GM04504 (cell line): ENCODE measurements at places on chromosomes 4 and X.

DNA sequence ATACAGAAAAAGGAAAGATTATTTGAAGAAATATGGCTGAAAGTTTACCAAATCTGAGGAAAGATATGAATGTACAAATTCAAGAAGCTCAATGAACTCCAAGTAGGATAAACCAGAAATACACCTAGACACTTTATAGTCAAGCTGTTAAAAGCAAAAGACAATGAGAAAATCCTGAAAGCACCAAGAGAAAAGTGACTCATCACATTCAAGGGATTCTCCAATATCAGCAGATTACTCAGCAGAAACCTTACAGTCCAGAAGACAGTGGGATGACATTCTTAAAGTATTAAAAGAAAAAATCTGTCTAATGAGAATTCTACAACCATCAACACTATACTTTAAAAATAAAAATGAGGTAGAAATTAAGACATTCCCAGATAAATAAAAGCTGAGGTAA, 223.8 kb upstream of the ZCCHC13 start:
- no peak for DNase-seq

DNA sequence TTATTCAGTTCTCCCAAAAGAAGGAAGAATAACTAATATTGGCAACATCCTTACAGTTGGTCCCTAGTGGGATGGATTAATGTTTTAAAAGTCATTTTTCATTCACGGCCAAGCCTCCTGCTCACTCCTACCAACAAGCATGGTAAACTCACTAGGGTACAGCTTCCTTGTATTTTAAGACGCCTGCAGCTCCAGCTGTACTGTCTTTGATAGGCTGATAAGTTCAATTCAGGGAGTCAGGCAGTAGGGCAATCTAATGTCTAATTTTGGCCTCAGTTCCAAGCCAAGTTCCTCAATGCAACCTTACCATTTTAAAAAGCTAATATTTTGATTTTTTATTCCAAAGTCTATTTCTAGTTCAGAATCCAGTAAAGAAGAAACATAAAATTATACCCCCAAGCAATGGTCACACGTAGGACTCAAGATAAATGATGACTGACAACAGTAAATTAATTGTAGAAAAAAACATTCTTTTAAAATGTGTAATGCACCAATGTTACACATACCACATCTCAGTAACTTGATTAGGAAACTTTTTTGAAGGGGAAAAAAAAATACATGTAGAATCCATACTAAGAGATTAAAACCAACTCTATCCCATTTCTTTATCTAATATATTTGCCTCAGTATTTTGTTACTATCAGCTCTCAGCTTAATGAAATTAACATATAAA, 9.3 kb downstream of the LCORL start:
- no peak for DNase-seq

DNA sequence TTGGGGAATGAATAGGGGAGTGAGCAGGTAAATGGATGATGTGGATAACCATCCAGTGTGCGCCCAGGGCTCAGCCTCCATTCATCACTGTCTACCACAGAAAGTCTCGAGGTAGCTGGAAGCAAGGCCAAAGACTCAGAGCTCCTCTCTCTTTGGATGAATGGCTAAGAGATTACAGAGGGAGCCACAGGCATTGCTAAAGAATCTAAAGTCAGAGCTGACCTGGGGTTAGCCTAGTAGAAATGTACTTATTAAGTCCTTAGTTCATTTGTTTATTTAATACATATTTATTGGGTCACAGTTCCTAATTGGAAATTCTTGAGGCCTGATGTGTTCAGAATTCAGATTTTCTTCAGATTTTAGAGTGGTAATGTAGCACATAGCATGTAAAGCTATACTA, 88.7 kb upstream of the HPF1 start:
- no peak for DNase-seq

GRCh38 chrX:112577146-112577545, 102.6 kb downstream of the LHFPL1 start:
- DNase-seq, result no peak

DNA sequence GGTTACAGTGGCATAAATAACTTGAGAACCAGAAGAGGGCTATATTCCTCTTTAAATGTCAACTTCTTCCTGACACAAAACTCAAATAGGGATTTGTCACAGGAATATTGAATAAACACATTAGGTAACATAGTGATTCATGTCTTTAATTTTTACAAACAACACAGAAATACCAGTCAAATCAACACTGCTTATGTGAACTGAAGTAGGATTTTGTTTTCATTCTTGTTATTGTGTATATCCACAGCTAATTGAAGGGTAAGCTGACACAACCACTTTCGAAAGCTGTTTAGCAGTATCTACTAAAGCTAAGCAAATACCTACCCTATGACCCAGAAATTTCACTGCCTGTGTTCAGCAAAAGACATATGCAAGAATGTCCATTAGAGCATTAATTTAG, 120.4 kb upstream of the EOLA2 start:
- no peak for DNase-seq

GRCh38 chrX:68652326-68653170, 5.1 kb downstream of the STARD8 start:
- DNase-seq, result no peak
